ENCODE measurements at places on chromosomes 1 and 21.

DNA sequence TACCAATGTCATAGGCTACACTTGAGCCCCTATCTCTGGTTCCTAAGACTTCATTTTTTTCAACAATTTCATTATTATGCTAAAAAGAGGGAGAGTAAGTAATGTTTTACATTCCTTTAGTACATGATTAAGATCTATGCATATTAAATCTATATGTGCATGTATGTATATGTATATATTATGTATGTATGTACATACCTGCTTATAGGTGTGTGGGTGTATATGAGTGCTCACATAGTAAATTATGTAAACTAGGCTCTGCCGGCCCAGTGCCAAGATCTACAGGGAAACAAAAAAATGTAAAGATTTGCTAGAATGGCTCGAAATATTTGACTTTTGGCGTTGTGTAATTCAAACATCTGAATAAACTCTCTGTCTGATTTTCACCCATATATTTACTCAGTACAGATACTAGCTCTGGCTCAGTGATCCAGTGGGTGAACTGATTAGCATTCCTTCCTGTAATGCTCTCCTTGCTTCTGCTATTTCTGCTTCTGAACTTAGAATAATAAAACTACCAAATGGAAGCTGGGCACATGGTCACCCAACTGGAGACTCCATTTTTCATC, 113.1 kb upstream of the FGGY start:
- no peak for DNase-seq

- no peak for DNase-seq
These were observed 446.6 kb downstream of the SIPA1L2 start for GRCh38 chr1:232183266-232183800.

DNA sequence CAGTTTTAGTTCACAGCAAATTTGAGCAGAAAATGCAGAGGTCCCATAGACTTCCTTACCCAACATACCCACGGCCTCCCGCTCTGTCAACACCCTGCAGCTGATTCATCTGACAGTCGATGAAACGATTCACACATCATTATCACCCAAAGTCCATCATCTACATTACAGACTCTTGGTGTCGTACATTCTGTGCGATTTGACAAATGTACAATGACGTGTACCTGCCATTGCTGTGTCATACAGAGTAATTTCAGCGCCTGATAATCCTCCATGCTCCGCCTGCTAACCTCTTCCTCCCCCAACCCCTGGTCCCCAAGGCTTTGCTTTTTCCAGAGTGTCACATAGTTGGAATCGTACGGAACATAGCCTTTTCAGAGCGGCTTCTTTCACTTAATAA, 94.7 kb upstream of the SLC25A33 start:
- no peak for DNase-seq

GRCh38 chr1:85374160-85374559, 90.8 kb downstream of the DDAH1 start:
- no peak for DNase-seq

GRCh38 chr1:86503406-86504136, 34.8 kb downstream of the CLCA1 start:
- no peak for DNase-seq

DNA sequence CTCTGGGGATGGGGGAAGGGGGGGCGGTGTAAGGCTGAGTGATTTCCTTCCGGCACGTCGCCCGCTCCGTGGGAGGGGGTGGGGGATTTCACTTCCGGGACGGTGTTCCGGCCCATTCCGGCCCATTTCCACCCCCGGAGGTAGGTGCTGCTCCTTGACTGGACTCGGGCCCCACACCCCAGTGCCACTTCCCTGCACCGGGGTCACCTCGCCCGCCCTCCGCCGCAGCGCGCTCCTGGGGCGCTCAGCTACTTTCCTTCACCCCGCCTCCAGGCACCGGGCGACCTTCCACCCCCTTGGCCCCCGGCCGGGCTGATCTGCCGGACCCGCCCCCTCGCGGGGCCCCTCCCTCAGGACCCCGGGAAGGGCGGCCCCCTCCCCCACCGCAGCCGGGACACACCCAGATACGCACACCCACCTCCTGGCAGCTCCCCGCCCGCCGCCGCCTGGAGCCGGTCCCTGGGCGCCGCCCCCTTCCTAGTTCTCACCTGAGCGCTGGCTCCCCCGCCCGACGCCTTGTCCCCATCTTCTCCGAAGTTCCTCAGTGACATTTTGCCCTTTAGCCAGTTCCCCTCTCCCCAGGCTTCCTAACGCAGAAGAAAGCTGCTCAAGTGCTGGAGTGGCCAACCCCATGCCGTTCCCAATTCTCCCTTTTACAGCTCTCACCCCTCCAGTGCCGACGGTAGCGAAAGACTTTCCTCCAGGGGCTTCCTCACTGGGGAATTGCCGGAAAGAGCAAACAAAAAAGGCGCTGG, at the start of gene ZBTB37:
Gene ZBTB37 (plus strand): TSS at position 115 of the 755 bp plus-strand sequence. CDS start 1,846 bp downstream, outside the sequence.
- DNase-seq: peak; percentile 98

GRCh38 chr1:160789051-160789701, 6.8 kb upstream of the LY9 start:
- DNase-seq: no peak

DNA sequence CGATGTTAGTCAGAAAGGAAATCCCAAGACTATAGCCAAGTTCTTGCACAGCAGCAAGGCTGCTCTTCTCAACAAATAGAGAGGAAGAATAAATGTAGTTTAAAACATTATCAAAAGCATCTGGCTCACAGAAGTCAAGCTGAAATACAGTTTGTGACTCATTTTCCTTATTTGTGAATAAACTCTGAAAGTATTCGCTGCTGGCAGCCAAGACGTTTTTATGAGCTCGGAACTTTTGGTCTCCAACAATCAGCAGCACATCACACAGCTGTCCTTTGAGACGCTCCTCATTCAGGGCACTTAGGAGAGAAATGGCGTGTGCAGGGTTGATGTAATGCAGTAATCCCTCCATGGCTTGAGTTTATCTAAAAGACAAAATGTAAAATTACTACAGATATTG, 16.4 kb downstream of the ZBTB21 start:
- DNase-seq: no peak

DNA sequence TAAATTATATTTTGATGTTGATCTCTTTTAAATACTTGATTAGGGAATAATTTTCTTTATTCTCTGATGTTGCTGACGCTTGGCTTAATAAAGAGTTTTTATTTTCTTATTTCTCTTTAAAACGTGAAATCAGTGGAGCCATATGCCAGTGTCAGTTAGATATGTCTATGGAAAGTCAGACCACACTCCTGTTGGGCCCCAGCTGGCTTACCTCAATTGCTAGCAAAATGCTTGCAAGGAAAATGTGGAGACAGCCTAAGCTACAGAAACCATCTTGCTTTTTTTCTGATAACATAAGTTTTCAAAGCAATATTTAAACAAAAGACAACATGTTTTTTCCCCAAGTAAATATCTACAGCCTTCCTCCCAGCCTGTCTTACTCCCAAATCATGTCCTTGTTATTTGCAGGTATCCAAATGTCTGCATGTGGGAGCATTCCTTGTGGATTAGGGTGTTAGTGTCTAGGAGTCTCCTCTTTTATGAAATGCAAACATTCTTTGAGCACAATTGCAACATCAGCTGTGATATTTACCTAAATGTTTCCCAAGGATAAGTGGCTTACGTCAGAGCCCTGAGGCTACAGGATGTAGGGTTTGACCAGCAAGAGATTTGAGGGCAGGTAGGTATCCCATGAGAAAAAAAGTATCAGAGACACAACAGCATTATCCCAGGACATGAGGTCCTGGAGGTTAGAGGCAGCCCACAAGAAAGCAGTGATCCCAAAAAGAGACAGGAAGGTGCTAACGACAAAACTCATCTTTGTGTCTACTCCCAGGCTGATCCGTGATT, 117.2 kb upstream of the KCNJ15 start:
- DNase-seq: no peak

- no peak for DNase-seq
These were observed 167.8 kb downstream of the PIGK start for GRCh38 chr1:77051425-77051824.

DNA sequence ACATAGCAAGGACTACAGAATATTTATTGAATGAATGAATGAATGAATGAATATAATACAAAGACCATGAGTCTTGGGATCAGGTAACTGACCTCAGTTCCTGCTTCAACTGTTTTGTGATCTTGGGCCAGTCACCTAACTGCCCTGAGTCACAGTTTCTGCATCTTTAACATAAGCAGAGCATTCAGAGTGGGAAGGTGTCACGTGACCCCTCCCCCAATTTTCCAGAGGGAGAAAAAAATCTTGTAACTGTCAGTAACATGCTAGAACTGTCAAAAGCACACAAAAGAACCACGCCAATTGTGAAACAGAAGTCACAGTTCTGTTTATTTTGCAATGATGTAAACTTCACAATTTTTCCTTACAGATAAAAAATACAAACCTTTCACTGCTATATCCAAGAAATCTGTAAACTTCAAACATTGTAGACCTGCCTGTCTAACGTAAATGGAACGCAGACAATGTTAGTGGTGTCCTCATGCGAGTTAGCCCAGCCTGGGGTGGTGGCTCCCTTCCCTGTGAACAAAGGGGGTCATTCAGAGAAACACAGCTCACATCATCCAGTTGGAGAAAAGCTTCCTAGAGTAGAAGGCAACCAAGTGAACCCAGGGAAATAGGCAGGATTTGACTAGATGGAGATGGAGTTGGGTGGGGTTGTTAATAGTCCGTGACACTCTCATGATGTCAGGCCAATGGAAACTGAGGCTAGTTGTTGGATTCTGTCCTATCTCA, 211.8 kb upstream of the ZC3H12A start:
- DNase-seq: no peak

DNA sequence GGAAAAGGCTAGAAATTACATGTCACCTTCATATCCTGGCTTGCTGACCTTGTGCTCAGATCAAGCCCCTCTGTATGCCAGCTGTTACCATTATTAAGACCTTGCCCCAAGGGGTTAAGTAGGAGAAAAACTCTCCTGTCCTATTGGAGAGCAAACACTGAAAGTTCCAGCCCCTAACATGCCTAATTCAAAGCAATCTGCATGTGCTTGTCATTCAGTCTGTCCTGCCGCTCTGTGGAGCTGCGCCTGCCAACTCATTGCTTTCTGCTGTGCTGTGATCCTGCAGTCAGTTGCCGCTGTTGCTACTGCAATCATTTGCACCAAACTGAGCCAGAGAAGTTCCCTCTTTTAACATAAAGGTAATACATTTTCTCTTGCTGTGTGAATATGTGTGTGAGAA, 113.4 kb downstream of the DISP1 start:
- DNase-seq: no peak

DNA sequence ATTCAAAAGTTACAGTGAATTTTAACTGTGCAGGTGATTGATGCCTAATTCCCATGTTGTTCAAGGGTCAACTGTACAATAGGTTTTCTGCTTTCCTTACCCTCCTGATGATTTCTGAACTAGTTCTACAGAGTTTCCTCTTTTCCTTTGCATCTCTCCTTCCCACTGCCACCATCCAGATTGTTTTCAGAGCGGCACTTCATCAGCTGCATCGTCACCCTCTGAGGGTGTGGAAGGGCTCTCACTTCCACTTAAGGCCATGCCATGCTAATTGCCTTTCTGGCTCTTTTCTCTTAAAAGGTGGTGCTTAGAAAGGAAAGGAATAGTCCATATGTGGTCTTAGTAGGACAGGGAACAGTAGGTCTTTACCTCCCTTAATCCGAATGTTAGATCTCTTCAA, 39.1 kb downstream of the DISC1 start:
- no peak for DNase-seq

DNA sequence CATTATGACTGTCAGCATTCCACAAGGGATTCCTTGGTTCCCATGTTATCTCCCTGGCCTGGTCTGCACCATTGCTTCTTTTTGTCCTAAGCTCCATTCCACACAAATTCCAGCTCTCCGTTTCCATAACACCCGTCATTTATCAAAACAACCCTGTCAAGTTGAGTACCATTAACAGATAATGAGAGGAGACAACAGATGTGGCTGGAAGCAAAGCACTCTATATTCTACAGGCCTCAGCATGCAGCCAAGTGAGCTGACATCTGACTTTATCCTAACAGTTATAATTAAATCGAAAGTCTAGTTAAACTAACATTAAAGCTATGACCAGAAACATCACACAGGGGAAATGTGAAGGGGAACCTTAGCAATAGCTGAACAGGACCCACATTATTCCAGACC, 110.4 kb downstream of the RERE start:
- no peak for DNase-seq

DNA sequence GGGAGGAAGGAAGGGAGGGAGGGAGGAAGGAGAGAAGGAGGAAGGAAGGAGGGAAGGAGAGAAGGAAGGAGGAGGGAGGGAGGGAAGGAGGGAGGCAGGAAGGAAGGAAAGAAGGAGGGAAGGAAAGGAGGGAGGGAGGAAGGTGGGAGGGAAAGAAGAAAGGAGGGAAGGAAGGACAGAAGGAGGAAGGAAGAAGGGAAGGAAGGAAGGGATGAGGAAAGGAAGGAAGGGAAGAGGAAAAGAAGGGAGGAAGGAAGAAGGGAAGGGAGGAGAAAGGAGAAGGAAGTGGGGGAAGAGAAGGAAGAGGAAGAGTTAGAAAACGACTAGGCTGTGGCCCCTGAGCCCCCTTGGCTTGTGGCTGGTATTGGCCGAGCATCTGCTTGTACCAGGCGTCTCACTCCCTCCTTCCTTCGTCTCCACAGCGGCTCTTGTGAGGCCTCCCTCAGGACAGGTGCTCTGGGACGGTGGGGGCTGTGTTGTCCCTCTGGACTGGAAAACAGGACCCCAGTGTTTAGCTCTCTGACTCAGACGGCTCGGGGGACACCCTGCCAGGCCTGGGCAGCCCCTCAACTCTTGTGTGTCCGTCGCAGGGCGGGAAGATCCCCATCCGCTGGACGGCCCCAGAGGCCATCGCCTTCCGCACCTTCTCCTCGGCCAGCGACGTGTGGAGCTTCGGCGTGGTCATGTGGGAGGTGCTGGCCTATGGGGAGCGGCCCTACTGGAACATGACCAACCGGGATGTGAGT, 36.2 kb upstream of the C1QA start:
- DNase-seq: no peak

- DNase-seq: no peak
These were observed 23.6 kb downstream of the ZBTB18 start for GRCh38 chr1:244074559-244075171.

DNA sequence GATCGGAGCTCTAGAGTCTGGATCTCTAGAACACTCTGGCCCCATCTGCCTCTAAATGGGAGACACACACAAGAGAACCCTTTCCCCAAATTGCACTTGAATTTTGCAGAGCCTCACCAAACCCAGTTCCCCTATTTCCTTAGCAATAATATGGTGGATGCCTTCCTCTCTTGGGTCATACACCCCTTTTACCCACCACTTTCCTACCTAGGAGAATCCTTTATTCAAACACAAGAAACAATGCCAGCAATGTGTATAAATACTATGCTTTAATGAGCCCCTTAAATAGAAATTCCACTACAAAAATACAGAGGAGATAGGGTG, 760 bp upstream of the SF3B4 start:
- DNase-seq: no peak

- no peak for DNase-seq
These were observed 76.8 kb upstream of the AKT3 start for GRCh38 chr1:243926803-243927245.

DNA sequence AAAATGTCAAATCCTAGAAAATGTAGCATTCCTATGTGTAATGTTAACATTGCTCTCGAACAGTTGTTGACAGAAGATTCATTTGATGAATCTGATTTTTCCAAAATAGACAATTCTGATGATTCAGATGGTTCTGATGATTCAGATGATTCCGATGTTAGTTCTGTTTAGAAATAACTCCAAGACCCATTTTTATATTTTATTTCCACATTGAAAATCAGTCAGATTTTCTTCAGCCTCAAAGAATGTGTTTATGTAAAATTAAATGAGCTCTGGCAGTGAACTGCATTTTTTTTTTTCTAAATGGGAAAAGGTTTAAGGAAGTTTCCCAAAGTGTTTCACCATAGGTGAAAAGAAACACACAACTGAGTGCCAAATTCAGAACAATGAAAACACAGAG, 136.5 kb downstream of the TSEN15 start:
- no peak for DNase-seq

All from cortex of kidney (tissue), 1 donor.